Activated T-helper 1 cell treated with anti-CD3 and anti-CD28 coated beads, Interleukin-2, amount 50 U/mL, for 16 hours (primary cell): ENCODE measurements at places on chromosomes 3 and 15.

DNA sequence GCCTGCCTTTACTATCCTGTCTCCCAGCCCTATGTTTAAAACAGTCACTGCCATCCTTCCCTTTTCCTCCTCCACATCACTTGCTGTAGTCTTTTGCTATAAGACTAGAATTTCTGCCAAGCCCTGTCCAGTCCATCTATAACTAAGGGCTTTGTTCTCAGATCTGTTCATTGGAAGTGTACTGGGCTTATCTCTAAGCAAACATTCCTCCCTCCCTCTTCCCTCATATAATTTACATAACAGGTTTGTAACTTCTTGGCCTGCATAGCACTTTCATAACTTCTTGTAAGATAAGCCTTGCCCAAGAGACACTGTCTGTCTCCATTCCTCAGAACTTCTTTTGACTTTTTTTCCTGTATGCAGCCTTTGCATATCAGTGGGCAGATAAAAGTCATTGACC, 16.7 kb downstream of the TPRG1 start:
- no peak for DNase-seq

DNA sequence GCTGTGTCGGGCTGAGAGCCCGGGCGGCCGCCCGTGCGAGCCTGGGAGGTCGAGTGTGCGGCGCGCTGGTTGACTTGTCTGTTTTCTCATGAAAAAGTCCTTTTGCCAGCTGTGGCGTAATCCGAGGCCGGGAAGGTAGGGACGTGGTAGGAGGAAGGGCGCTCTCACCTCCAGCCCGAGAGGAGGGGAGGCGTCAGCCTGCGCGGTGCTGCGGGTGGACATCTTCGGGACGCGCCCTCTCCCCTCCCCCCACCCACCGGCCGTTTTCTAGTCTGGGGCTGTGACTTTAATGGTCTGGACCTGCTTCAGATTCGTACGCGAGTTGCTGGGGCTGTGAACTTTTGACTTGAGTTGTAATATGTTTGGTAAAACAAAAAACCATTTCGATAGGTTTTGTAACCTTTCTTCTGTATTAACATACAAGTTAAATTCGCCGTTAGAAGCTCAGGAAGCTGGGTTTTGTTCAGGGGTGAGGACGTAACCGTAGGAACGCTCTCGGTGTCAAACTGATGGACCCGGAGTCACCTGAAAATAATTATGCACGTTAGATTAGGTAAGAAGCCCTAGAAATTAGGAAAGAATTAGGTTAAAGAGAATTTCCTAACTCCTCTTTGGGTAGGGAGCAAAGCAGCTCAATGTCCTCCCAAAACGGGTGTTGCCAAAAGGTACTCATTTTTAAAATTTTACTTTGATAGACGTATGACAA, 762 bp downstream of the NCK1 start:
- DNase-seq: peak; percentile 31

DNA sequence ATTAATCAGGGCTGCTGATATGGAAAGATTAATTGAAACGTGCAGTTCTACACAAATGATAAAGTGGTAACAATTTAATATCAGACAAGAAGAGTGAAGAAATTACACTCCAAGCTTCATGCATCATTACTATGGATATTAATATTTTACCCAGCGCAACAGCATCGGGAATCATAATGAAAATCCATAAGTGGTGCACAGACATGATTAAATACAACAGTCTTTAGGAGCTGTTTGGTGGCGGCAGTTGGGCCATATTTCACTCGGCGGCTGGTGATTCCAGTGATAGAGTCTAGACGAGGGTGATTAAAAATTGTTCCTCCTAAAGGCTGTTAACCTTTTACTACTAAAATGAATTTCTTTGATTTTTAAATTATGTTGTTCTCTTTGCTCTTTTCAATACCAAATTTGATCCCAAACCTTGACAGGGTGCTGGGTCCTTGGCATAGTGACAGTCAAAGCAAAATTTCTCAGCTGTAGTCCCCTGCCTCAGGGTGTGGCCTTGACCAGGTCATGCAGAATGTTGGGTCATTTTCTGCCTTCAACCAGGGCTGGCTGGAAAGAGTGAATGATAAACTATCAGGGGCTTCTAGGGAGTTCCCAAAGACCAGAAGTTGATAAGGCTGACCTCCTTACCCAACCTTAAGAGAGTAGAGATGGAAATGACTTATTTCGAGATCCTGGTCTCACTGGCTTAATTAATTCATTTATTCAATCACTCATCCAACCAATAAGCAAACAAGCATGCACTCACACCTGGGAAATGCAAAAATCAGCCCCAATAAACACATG, 392.0 kb downstream of the IL20RB start:
- DNase-seq: no peak

DNA sequence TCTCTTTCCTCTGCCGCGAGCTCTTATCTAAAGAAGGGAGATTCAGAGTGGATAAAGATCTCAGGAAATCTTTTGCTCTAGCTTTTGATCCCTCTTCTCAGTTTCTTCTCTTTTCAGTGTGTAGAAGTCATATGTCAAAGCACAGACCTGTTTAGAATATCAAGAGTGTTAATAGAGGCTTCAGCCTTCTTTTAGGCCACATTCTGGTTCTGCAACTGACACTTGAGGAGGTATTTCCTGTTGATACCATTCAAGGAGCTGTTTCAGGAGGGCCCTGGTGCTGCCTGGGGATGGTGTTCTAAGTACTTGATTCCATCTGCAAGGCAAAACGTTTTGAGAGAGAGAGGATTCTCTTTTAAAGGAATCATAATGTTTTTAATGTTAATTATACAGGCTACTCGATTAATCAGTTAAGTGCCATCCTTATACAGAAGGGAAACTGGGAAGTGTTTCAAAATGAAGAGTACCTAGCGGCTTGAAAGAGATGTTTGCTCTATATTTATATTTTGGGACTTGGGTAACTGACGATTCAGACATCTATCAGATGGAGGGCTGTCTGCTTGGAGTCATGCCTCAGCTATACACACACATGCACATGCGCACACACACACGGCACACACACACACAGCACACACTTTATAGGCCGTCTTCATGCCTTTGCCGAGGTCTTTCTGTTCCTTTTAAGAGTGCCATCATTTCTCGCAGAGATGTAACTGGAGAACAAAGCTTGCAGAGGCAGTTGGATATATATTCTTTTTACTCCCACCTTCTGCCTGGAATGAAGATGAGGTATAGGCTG, 313.9 kb downstream of the PTPRG start:
- DNase-seq: no peak

- DNase-seq: no peak
Observed at GRCh38 chr3:194133661-194134230, 2.2 kb upstream of the HES1 start.
